Erythroblast (primary cell): ENCODE measurements at places on chromosomes 3 and 15.

GRCh38 chr3:57974796-57975388, 33.3 kb upstream of the FLNB start:
- no peak for DNase-seq

DNA sequence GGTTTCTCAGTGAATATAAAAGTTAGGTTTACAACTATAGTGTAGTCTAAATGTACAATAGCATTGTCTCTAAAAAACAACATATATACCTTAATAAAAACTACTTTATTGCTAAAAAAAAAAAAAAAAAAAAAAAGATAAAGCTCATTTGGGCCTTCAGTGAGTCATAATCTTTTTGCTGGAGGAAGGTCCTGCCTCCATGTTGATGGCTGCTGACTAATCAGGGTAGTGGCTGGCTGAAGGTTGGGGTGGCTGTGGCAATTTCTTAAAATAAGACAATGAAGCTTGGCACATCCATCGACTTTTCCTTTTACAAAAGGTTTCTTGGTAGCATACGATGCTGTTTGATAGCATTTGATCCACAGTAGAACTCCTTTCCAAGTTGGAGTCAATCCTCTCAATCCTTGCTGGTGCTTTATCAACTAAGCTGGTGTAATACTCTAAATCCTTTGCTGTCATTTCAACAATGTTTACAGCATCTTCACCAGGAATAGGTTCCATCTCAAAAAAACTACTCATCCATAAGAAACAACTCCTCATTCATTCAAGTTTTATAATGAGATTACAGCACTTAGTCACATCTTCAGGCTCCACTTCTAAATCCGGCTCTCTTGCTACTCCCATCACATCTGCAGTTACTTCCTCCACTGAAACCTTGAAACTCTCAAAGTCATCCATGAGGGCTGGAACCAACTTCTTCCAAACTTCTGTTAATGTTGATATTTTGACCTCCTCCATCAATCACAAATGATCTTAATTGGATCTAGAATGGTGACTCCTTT, 13.3 kb downstream of the ZNF280D start:
- DNase-seq = no peak

DNA sequence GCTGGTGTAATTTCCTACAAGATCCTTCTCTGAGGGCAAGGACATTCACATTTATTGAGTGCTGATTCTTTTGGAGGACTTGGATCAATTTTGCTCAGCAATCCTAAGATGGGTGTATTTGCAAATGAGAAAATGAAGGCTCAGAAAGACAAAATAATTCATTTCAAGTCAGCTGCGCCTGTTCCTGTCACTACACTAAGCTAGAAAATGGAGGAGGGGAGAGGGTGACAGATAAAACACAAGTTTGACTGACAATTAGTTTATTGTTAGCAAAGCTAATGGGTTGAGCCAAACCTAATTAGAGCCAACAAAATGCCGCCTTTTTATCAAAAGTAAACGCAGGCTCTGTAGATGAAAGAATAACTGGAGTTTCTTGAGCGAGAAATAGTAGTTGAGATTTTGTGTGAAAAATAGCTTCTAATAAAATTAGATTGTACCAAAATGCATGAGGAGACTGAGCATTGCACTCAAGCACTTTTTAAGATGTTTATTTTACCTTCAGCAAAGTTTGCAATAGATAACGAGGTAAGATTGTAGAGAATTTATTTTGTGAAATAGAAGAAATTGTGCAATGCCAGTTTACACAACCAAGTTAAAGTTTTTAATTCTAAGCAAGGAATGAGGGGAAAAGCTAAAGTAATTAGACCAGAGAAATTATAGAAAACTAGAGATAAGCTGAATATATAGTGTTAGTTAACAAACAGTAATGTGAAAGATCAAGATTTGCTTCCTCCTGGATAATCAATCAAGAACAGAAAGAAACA, 39.6 kb upstream of the SECISBP2L start:
- no peak for DNase-seq

- no peak for DNase-seq
Measured at GRCh38 chr15:64122936-64123351, 27.2 kb downstream of the SNX1 start.

DNA sequence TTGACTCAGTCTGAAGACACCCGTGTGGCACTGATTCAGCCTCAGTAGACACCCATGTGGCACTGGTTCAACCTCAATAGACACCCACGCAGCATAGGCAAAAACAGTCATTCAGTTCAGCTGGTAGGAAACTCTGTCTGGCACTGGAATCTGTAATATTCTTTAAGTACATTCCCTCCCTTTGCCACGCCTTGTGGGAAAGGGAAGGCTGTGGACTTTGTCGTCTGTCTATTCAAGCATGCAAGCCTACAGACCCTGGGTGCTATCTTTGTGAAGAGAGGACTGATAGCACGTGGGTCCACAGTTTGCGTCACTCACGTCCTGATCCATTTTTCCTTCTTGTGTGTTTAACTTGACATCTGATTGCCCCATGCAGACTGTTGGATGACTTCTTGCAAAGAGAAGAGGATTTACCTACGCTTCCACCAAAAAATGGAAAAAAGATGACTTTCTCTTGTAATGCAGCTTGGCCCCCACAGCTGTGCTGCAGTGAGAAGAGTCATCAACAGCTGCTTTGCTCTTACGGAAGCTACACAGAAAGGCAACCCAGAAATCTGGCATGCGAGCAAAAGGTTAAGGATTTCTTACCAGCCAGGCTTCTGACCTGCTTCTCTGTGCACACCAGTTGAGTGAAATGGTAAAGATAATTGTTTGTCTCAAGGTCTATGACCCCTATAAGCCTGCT, 278.1 kb downstream of the ULK4 start:
- DNase-seq = no peak
